ENCODE measurements at places on chromosomes 2 and 18.

- DNase-seq: no peak
Measured at GRCh38 chr2:104772996-104773395, 80.9 kb upstream of the POU3F3 start.

DNA sequence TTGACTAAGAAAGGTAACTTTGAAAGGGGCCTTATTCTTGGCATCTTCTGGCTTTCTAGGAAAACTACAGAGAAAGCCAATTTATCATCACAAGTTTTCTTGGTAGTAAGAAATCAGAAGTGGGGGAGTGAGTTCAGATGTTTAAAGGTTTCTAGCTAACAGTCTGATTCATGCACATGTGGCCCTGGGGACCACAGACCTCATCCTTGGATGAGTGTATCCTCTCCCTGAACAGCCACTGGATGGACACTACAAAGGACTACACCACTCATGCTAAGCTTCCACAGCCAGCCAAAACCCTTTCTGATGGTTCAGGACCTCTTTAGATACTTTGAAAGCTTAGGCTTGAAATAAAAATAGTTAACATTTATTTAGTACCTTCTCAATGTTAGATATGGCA is 218.3 kb upstream of the STK17B start:
- no peak for DNase-seq

GRCh38 chr2:16271231-16271896 is 331.0 kb downstream of the MYCN start:
- no peak for DNase-seq

DNA sequence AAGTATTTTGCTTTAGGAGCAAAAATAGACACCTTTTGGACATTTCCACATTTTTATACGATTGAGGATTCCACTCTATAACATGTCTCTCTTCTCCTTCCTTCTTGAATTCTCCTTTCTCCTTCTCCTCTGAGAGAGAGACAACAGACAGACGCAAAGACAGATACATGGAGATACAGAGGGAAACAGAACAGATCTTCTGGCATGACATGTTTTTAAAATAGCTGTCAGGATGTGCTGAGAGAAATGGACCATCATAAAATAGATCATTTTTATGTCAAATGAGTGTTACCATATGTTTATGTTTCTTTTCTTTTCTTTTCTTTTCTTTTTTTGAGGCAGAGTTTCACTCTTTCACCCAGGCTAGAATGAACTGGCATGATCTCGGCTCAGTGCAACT is 44.4 kb upstream of the ZNF532 start:
- no peak for DNase-seq

GRCh38 chr2:13488965-13489364 is 772.2 kb downstream of the TRIB2 start:
- no peak for DNase-seq

DNA sequence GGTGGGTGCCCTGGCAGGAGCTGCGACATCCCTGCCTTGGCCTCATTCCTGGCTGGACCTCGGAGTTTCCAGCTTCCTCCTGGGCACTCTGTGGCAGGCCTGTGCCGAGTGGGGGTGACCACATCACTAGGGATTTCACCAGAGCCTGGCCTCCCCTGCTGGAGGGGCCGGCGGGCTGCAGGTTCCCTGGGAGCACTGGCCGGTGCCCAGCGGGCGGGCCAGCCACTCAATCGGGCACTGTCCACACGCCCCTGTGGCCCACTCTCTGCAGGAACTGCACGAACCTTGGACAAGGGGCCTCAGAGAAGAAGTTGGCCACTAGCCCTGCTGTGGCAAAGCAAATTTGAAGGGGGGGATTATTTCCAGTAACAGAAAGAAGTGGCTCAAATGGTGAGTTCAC is 110.7 kb upstream of the APCDD1 start:
- no peak for DNase-seq

GRCh38 chr2:230953845-230954244 is 28.8 kb upstream of the GPR55 start:
- DNase-seq: no peak
